RWPE1 (cell line): ENCODE measurements at places on chromosomes 5 and 9.

GRCh38 chr9:93071464-93071863, 13.0 kb downstream of the SUSD3 start:
- peak; percentile 71 for DNase-seq

GRCh38 chr9:100714372-100715099, 136.7 kb downstream of the CAVIN4 start:
- DNase-seq, result peak; percentile 65

DNA sequence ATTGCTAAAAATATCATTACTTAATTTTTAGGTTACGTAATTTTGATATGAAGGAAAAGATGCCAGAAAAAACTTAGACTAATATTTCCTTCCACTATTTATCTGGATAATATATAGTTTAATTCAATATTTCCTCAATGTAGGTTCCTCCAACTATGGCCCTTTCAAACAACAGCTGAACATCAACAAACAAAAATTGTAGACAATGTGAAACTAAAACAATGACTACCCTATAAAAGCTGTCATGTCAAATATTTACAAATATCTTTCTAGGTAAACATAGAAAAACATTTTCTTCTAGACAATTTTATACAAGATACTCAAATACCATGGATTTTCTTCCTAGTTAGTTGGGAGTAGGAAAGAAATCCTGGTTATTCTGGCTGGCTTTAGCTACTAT, 16.9 kb downstream of the ELOVL7 start:
- no peak for DNase-seq

- no peak for DNase-seq
These were observed 159.0 kb downstream of the HACD4 start for GRCh38 chr9:20872340-20872977.

- DNase-seq, result no peak
These were observed 146.5 kb downstream of the AOPEP start for GRCh38 chr9:94872891-94873511.

DNA sequence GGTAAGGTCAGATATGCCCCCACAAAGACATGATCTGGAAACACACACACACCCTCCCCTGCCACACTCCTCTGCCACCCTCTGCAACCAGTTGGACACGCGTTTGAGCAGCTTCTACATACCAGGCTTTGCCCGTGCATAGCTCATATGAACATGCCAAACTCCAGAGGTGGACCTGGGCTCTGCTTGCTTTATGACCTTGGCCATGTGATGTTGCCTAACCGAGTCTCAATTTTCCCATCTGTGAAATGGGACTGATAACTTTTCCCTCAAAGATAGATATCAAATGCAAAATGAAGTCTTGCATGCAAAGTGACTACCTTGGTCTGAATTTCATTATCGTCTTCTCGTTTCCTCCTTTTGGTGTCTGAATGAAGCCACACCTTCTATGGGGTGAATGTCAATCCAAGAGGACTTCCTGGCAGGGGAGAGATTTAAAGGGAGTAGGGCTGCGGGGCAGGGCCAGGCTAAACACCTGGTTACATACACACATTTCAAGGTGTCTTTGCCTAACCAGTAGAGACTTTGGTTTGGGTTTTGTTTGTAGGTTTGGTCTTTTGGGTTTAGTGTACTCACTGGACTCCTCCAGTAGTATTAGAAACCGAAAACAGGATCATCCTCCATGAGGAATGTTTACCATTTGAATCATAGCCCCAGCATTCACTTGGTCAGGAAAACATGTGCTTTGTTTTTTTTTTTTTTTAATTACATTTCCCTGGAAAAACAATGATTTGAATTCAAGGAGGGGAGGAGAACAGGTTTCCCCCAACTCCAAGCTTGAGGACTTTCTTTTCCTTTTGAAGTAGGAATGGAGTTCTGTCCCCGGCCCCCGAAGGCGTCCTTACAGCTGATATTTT, 63.2 kb downstream of the COL27A1 start:
- DNase-seq, result no peak

DNA sequence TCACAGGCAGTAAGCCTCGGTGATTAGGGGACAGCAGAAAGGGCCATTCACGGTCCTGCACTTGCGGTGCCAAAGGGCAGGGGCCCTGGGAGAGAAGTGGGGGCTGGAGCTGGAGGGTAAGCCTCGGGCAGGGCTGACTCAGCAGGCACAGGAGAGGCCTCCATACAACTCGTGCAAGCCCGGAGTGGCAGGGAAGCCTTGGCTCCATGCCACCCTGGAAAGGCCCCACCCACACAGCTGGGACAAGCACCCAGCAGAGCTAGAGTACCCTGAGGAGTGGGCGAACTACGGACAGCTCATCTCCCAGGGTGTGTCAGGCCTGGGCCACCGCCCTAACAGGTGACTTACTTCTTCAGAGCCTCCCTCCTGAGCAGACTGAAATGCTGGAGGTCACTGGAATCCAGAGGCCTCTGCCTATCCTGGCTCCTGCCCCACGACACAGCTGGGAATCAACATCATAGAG, 5.6 kb upstream of the CAMK2A start:
- peak; percentile 91 for DNase-seq

GRCh38 chr5:151795426-151795825, 23.7 kb downstream of the G3BP1 start:
- DNase-seq, result no peak

DNA sequence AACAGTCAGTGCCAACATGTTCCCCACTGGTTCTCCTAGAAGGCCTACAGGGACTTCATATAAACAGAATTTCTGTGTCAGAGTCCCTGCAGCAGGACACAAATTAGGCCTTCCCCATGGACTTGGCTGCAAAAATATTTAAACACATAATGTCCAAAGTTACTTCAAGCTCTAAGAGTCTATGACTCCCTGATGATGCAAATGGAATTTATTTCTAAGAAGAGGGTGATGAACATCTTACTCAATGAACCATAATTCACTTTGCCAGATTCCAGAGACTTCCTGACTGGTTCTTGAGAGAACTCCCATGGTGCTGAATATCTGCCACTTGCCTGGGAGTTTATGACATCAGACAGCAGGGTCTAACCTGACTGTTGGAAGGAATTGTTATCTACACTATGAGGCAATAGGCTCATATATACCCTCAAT, 32.7 kb upstream of the ADRA1B start:
- peak; percentile 49 for DNase-seq

- DNase-seq, result peak; percentile 23
These were observed 113.3 kb downstream of the MAPKAP1 start for GRCh38 chr9:125593581-125594222.

GRCh38 chr5:157113002-157113401, 4.2 kb upstream of the HAVCR2 start:
- DNase-seq, result no peak

DNA sequence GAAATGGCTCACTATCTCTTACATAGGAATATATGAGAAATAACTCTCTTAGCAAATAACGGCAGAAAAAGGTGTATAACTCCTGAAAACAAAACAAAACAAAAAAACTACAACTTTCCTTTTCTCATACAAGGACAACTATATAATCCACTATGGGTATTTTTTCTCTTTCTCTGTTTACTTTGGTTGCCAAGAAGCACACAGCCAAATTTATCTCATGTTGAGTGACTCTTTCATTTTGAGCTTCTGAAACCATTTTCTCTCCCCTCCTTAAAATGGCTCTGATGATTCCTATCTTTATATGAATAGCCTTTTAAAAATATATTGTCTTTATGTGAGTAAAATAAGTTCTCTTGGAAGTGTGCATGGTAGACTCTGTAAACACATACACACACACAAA, 128.7 kb downstream of the TRIM32 start:
- DNase-seq, result no peak

DNA sequence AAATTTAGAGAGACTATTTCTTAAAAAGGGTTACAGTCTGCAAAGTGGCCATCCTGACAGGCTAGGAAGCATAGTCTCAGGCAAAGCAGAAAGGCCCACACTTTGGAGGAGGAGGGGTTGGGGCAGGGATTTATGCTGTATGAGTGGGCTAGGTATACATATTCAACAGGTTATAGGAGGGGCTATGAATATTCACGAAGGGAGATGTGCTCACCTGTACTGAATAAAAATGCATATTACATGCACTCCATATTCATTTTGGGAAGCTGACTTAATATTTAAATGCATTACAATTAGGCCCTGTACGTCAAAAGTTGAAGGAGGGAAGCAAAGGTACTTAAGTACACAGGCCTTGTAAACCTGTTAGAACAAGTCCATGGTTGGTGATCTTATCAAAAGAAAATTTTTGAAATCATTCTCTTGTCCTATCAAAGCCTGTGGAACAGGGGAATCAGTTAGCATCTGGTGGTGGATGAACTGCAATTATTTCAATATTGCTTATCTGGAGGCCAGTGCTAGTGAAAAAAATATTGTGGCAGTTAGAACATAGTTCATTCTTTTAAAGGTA, 1.6 kb downstream of the CENPP start:
- peak; percentile 67 for DNase-seq

GRCh38 chr9:6024035-6024554, 8.7 kb upstream of the RANBP6 start:
- DNase-seq, result no peak

DNA sequence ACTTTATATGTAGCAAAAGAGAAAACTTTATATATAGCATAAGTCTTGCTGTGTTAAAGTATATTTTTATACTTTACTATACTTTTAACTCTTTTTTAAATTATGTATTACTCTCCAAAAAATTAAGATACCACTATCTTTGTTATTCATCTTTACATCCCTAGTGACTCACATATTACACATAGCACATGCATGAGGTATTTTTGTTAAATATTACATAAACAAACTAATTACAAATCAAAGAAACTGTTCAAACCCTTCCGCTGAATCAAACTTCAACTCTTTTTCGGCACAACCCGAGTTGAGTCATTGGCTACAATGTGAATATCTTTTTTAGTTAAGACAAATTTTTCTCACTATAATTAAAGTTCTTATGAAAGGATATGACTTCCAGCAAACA, 32.1 kb downstream of the NADK2 start:
- no peak for DNase-seq

- DNase-seq, result no peak
These were observed 9.9 kb upstream of the PHYHD1 start for GRCh38 chr9:128910906-128911305.

GRCh38 chr5:115098041-115098702, 71.5 kb downstream of the TRIM36 start:
- DNase-seq, result peak; percentile 70

DNA sequence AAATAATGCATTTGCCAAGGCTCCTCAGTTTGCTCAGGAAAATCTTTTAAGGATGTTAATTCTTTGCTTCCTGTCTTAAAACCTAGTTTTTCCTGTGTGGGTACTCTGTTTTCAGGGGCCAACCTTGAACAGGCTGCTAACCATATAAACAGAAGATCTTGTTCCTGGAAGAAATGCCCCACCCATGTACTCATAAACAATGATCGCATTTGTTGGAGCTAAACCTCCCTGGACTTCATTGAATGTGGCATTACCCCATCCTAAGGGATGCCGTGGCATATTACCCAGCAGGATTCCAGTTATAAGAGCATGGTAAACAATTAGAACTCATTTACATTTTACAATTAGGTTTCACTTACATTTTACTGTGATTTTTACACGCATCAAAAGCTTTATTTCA, 436.0 kb downstream of the ZNF608 start:
- DNase-seq, result no peak

DNA sequence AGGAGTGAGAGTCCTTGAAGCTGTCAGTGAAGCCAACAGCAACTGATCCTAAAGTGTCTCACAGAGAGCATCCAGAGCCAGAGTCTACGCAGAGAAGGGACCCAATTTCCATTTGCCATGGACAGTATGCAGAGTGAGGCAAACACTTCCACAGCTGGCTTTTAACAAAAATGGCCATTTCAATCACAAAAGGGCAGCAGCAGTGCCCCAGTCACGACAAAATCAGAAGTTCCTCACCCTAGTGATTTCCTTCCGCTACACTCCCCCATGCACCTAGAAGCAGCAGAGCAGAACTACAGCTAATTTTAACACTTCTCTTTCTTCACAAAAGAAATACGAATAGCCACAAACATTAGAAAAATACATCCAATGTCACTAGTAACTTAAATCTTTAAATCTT, 27.9 kb downstream of the FBXW11 start:
- no peak for DNase-seq

GRCh38 chr9:115517335-115518075, 399.5 kb upstream of the TNC start:
- no peak for DNase-seq

DNA sequence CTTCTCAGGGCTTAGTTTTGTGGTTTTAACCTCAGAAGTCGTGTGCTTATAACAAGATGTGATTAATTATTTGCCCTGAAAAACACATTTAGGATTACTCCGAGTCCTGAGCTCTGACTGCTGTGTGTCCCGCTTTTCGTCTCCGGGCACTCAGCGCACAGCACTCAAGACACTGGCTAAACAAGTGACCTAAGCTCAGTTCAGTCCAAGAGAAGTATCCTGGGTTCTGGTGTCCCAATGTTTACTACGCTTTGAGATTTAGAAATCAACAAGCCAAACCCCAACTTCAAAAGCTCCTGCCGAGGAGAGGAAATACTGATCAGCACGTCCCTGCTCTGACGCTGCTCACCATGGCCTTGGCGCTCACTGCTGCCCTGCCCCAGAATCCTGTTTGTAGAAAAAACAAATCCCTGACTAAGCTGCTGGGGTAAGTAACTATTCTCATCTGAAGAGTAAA, 53.2 kb downstream of the IPPK start:
- DNase-seq, result no peak
